ENCODE measurements at places on chromosomes 16 and 17. TPM values are rescaled to one million over a fixed set of nuclear protein-coding genes. Genes with fewer than 3 reads are reported as not detected.

DNA sequence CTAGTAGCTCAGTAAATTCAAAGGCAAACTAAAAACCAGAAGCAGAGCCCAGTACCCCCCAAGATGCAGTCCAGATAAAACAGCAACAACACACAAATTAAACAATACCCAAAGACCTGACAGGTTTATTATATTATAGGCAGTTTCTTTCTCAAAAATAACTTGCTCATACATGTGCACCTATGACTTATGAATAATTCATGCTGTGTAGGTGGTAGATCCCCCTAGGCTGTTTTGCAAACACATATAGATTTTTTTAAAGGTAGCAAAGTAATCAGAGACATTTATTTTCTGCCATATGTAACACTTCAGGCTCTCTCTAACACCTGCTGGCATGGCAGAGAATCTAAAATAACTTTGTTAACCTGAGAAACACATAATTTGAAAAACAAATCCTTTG lies 27.2 kb downstream of the CACNG1 start:
- H3K27me3 ChIP-seq, result no peaks in the 10 kb centered on the region
- no peak for DNase-seq
- no peak overlapping the region for H3K27ac ChIP-seq
- H3K4me1 ChIP-seq, result no peaks in the 10 kb centered on the region
- no peak overlapping the region for H3K4me3 ChIP-seq

DNA sequence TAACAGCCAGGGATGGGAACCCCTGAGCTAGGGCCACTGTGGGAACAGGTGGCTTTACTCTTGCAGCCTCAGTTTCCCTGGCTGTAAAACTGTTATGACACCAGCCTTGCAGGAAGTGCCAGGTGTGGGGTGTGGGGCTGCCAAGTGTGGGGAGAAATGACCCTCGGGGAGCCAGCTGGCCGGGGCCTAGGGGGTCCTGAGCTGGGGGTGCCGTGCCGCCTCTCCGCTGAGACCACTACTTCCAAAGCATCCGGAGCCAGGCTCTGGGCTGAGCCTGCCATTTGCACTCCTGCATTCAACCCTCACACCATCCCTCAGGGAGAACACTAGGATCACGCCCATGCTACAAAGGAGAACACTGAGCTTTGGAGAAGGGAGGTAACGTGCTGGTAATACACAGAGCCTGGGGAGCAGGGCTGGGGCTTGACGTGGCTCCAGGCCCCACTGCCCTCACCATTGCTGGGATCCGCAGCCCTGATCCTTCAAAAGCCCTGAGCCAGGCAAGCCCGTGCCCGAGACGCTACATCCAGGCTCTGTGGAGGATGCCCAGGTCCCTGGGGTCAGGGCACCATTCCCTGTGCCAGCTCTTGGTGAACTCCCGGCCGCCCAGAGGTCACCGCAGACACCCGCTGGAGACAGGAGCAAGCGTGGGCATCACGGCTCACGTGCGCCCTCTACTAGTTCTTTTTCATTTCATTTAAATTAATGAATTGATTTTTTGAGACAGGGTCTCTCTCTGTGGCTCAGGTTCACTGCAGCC lies 28.8 kb upstream of the GINS2 start:
- no peaks in the 10 kb centered on the region for H3K36me3 ChIP-seq
- no peaks in the 10 kb centered on the region for H3K27me3 ChIP-seq
- peak; percentile 83 for DNase-seq
- H3K4me1 ChIP-seq, result peaks cover 3% of the 10 kb centered on the region
- no peak overlapping the region for H3K27ac ChIP-seq

DNA sequence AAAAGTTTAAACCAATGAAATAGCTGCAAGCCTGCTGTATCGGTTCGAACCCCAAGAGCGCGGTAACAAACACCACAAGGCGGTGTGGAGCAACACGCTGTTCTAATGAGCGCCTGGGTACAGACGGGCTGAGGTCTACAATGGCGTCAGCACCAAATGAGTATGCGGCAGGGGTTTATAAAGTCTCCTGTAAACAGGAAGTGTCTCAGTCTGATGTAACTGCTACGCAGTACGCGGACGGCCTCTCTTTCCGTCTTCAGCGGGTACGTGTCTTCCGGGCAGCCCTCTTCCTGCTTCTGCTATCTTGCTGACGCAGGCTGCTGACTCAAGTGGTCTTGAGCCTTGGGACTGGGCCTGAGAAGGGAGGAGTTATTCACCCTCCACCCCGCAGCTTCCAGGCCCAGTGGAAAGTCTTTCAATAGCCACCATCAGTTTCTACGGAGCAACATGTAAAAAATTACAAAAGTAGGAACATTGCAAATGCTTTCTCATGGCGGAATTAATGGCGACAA lies 40.5 kb upstream of the KCNJ2 start:
- peak; percentile 76 for DNase-seq
- peak overlapping the region; percentile 4 for H3K27ac ChIP-seq
- no peaks in the 10 kb centered on the region for H3K36me3 ChIP-seq
- no peaks in the 10 kb centered on the region for H3K27me3 ChIP-seq
- H3K4me1 ChIP-seq, result no peaks in the 10 kb centered on the region

- no peaks in the 10 kb centered on the region for H3K27me3 ChIP-seq
- no peak overlapping the region for H3K4me3 ChIP-seq
- peak; percentile 81 for DNase-seq
- peaks cover 8% of the 10 kb centered on the region for H3K4me1 ChIP-seq
- no peak overlapping the region for H3K27ac ChIP-seq
- no peaks in the 10 kb centered on the region for H3K36me3 ChIP-seq
Observed at GRCh38 chr17:79042421-79043190, 18.6 kb downstream of the C1QTNF1 start.

- peak overlapping the region; percentile 55 for H3K27ac ChIP-seq
- H3K4me1 ChIP-seq, result no peaks in the 10 kb centered on the region
- no peaks in the 10 kb centered on the region for H3K27me3 ChIP-seq
- peak overlapping the region; percentile 57 for H3K4me3 ChIP-seq
- no peaks in the 10 kb centered on the region for H3K36me3 ChIP-seq
Observed at GRCh38 chr16:53053967-53054669, 673 bp upstream of the CHD9 start.

DNA sequence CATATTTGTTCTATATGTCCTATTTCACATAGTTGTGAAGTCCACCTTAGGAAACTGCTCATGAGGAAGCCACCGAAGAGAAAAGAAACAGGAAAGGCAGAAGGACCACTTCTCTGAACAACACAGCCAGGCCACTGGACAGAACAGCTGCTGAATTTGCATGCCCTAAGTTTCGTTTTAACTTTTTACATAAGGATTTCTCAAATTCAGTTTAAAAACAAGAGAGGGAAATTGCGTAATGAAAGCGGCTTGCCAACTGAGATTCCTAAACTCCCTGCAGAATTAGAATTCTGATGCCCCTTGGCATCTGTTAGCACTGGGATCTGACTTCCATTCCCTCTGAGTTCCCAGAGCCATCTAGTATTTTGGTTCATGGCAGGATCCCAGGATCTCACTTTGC lies 5.0 kb upstream of the CCL8 start:
- no peaks in the 10 kb centered on the region for H3K4me1 ChIP-seq
- no peaks in the 10 kb centered on the region for H3K27me3 ChIP-seq
- no peaks in the 10 kb centered on the region for H3K36me3 ChIP-seq
- no peak overlapping the region for H3K27ac ChIP-seq
- no peak overlapping the region for H3K4me3 ChIP-seq

DNA sequence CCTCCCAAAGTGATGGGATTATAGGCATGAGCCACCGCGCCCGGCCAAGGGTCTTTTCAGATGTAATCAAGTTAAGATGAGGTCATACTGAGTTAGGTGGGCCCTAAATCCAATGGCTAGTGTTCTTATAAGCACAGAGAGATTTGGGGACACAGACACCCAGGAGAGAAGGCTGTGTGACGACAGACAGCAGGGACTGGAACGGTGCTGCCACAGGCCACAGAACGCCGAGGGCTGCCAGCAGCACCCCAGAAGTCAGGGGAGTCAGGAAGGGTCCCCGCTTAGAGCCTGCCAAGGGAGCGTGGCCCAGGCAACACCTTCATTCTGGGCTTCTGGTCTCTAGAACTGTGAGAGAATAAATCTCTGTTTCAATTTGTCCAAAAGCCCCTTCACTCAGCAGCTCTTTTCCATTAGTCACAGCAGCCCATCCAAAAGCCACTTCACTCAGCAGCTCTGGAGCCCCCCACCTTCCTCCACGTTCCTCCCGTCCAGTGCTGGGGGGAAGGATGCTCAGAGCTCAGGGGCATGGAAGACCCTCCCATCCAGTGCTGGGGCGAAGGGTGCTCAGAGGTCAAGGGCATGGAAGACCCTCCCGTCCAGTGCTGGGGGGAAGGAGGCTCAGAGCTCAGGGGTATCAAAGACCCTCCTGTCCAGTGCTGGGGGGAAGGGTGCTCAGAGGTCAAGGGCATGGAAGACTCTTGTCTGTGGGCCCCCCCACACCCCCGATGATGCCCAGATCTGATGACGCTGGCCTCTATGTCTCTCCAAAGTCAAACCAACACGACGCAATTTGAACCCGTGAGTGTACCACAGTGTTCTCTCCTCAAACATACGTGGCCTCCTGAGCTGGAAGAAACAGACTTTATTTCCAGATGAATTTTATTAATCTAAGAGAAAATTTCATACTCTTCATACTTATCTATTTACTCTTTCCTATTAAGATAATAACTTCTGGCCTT lies 11.9 kb downstream of the RAB40B start:
- H3K27ac ChIP-seq, result no peak overlapping the region
- H3K27me3 ChIP-seq, result no peaks in the 10 kb centered on the region

DNA sequence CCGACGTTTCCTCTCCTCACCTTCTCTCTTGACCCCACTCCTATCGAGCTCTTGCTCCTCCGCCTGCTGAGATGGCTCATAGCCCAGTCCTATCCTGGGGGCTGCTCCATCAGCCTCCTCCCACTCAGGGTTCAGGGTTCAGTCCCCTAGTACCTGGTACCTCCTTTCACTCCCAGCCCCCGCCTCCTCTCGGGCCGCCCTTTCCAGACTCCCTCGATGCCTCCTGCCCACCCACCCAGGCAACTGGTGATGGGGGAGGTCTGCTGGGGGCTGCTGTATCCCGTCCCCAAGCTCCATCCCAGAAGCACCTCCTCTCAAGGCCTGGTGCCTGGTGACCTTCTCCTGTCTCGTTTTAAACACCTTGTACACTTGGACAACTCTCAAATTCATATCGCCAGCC lies 93.9 kb downstream of the AMFR start:
- DNase-seq, result no peak
- no peaks in the 10 kb centered on the region for H3K4me1 ChIP-seq
- H3K27me3 ChIP-seq, result no peaks in the 10 kb centered on the region
- no peak overlapping the region for H3K4me3 ChIP-seq

- no peaks in the 10 kb centered on the region for H3K27me3 ChIP-seq
- H3K27ac ChIP-seq, result no peak overlapping the region
Observed at GRCh38 chr17:54623746-54624145, 276.9 kb upstream of the TOM1L1 start.

GRCh38 chr16:29012913-29013553 lies 28.2 kb downstream of the LAT start:
- no peak overlapping the region for H3K27ac ChIP-seq
- H3K4me1 ChIP-seq, result no peaks in the 10 kb centered on the region
- no peaks in the 10 kb centered on the region for H3K36me3 ChIP-seq
- H3K27me3 ChIP-seq, result no peaks in the 10 kb centered on the region

DNA sequence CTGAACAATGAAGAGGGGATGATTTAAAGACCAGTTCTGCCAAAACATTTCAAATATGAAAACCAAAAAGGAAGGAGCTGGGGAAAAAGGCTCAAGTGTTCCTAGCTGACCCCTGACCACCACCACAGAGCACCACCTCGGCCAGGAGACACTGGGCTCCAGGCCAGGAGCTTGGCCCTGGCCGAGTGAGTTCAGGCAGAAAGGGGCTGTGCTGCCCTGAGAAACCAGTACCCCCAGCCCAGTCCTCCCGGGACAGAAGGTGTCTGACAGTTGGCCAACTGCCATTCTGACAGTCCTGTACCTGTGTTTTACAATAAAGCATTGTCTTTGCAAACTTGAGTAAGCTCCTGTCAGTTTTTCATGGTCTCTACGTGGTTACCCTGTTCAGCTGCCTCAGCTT lies 98.2 kb downstream of the VPS53 start:
- no peaks in the 10 kb centered on the region for H3K36me3 ChIP-seq
- DNase-seq, result no peak
- H3K27ac ChIP-seq, result no peak overlapping the region

DNA sequence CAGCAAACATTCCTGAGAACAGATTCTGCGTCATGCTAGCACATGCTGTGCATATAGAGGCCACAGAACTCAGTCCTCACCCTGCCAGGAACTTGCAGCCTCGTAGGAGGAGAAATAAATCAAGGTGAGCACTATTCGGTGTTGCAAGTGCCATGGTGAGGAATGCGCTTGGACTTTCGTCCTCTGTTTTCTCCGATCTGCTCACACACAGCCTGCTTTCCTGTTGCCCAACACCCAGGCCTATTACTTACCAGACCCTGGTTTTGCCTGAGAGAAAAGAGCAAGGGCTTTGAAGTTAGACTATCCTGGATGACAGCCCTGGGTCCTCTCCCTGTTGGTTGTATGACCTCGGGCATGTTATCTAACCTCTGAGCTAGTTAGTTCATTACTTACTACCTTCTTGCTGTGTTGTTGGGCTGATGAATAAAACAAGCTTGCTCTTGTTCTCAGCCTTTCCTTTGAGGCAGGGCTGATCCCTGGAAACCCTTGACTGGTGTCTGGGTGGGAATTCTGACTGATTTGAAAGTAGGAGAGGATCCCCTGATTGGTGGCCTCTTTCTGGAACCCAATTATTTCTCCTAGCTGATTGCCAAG lies 2.9 kb downstream of the ACSF2 start:
- H3K4me3 ChIP-seq, result no peak overlapping the region
- no peaks in the 10 kb centered on the region for H3K27me3 ChIP-seq
- H3K27ac ChIP-seq, result no peak overlapping the region
- no peaks in the 10 kb centered on the region for H3K36me3 ChIP-seq
- H3K4me1 ChIP-seq, result peaks cover 25% of the 10 kb centered on the region

Gene PCYT2
- 488 TPM for polyA plus RNA-seq

Gene CETP
- 0.69 TPM for polyA plus RNA-seq

Gene ENPP7
- not detected for polyA plus RNA-seq

Gene KRT32
- not detected for polyA plus RNA-seq

Gene TEKT1
- polyA plus RNA-seq, result 61.3 TPM

Gene UBTF
- 54.2 TPM for polyA plus RNA-seq

Gene STX1B
- polyA plus RNA-seq, result 5.8 TPM

Gene CCL8
- 5.0 TPM for polyA plus RNA-seq

Gene AOC3
- polyA plus RNA-seq, result 46.4 TPM
